ENCODE measurements at places on chromosomes 2 and 18. TPM values are rescaled to one million over a fixed set of nuclear protein-coding genes. Genes with fewer than 3 reads are reported as not detected.

Gene MYO5B
- 185 TPM for polyA plus RNA-seq

Gene SPHKAP
- not detected for polyA plus RNA-seq

Gene PKDCC
- 273 TPM for polyA plus RNA-seq

Gene TMEM178A
- polyA plus RNA-seq: 2.7 TPM

Gene UGT1A3
- polyA plus RNA-seq: 6.8 TPM

Gene PLA2R1
- 4.0 TPM for polyA plus RNA-seq

Gene NMS
- polyA plus RNA-seq: not detected

Gene LYPD6B
- polyA plus RNA-seq: 11.1 TPM

Gene MAPK4
- polyA plus RNA-seq: 0.71 TPM

Gene C2orf92
- 13.6 TPM for polyA plus RNA-seq

Gene MC5R
- polyA plus RNA-seq: 5.0 TPM

Gene CABLES1
- 9.1 TPM for polyA plus RNA-seq

Gene ELOA2
- not detected for polyA plus RNA-seq

Gene SULT1C2
- 2.7 TPM for polyA plus RNA-seq

Gene YPEL5
- polyA plus RNA-seq: 70.2 TPM

Gene FBXO36
- 1.2 TPM for polyA plus RNA-seq

Gene GPR75
- 0.27 TPM for polyA plus RNA-seq

Gene DCDC2C
- polyA plus RNA-seq: not detected

Gene GNAL
- polyA plus RNA-seq: 6.4 TPM

Gene TRAPPC12
- polyA plus RNA-seq: 65.1 TPM

Gene MXD1
- polyA plus RNA-seq: 36.2 TPM

Gene CNRIP1
- polyA plus RNA-seq: 15.5 TPM

Gene CCDC74A
- polyA plus RNA-seq: 0.89 TPM

Gene OTOS
- not detected for polyA plus RNA-seq

Gene ARHGAP25
- polyA plus RNA-seq: 1.8 TPM

Gene CNNM3
- 15.8 TPM for polyA plus RNA-seq

Gene REG3A
- polyA plus RNA-seq: 468 TPM

Gene FOXI3
- not detected for polyA plus RNA-seq

Gene SKOR2
- polyA plus RNA-seq: not detected

Gene SMIM21
- polyA plus RNA-seq: not detected

Gene IL1RN
- polyA plus RNA-seq: 27.3 TPM

Gene PSTPIP2
- 13.3 TPM for polyA plus RNA-seq

Gene EPB41L3
- polyA plus RNA-seq: 52.8 TPM

Gene LDLRAD4
- polyA plus RNA-seq: 7.4 TPM

Gene SMAD2
- polyA plus RNA-seq: 84.9 TPM

Gene ANO7
- polyA plus RNA-seq: 1.1 TPM

Gene SLC19A3
- polyA plus RNA-seq: 8.4 TPM

Gene CENPA
- polyA plus RNA-seq: 1.6 TPM

Gene GALR1
- polyA plus RNA-seq: 0.01 TPM

Gene CYP27C1
- polyA plus RNA-seq: 1.2 TPM

Gene ARHGAP28
- polyA plus RNA-seq: 10.8 TPM

Gene MROH2A
- 0.54 TPM for polyA plus RNA-seq

Gene TCF23
- 0.03 TPM for polyA plus RNA-seq

Gene ABCG8
- 38.9 TPM for polyA plus RNA-seq

Gene CCDC148
- 0.37 TPM for polyA plus RNA-seq

Gene DUSP11
- polyA plus RNA-seq: 19.7 TPM

Gene LCT
- 47.2 TPM for polyA plus RNA-seq

Gene OBSL1
- 14.6 TPM for polyA plus RNA-seq

Gene REG3G
- polyA plus RNA-seq: 11.9 TPM

Gene NOL4
- polyA plus RNA-seq: not detected

Measured in small intestine (tissue), 16 donors.